ENCODE measurements at places on chromosomes 2 and 18.
A peak's percentile ranks its signal among the peaks of the same experiment; 100 is the strongest.

DNA sequence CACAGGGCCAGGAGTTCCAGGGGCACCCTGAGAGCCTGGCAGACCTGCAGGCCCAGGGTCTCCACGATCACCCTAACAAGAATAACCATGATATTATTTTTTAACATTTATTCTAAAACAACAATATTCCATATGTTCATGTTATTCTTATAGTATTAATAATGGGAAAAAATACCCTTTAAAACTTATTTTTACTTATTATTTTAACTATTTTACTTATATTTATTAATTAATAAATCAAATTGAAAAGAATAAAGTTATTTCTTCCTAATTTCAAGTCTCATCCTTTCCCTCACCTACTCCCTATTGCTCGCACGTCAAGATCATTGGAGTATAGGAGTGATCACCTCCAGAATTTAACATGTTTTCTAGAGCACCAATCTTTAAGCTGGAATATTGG, 71.7 kb downstream of the COL3A1 start:
- DNase-seq, result no peak

- no peak for DNase-seq
These were observed 312.3 kb downstream of the PRKCE start for GRCh38 chr2:45963816-45964215.

- DNase-seq, result no peak
These were observed 25.4 kb upstream of the DTNB start for GRCh38 chr2:25698752-25699151.

DNA sequence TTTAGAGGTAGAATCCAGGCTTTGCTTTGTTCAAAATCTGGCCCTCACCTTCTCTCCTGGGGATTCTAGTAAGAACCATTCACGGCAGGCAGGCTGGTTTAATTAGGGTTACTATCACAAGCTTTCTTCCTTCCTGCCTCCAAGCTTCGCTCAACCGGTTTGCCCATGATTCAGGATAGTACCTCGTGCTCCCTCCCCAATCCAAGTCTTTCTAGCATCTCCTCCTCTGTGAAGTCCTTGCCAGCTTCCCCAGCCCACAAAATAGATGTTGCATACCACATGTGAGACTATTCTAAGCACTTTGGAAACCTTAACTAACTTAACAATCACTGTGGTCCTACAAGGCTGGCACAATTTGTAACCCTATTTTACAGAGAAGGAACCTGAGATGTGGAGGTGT, 135.1 kb downstream of the SOCS6 start:
- DNase-seq, result no peak

DNA sequence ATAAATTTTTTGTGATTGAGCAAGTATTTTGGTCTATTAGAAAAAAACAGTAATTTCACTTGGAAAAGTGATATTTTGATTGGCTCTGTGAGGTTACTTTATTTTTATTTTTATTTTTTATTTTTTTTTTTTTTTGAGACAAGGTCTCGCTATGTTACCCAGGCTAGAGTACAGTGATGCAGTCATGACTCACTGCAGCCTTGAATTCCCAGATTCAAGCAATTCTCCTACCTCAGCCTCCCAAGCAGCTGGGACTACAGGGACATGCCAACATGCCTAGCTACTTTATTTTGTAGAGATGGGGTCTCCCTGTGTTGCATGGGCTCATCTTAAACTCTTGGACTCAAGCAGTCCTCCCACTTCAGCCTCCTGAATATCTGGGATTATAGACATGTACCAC, 60.9 kb upstream of the MGAT5 start:
- DNase-seq, result no peak

- DNase-seq, result no peak
These were observed 99.5 kb downstream of the GALNT13 start for GRCh38 chr2:153971250-153971649.

GRCh38 chr2:25294573-25295462, 46.9 kb downstream of the DNMT3A start:
- peak; percentile 53 for DNase-seq

DNA sequence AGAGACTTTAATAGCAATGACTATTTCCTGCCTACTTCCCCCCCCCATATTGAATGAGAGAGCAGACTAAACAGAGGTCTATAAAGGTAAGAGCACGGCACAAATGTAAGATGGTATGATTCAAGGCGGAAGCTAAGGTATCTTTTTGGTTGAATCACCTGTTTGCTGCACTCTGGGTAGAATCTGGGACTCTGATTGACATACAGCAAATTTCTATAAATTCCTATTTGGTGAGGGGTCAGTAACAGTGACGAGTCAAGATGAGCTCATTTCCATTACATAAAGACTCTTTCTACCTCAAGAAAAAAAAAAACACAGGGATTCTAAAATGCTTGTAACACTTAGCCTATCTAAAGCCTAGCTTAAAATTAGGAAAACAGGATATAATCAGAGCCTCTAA, 297.3 kb downstream of the TNS1 start:
- DNase-seq, result no peak

- no peak for DNase-seq
These were observed 20.4 kb downstream of the DSG4 start for GRCh38 chr18:31396796-31397612.

DNA sequence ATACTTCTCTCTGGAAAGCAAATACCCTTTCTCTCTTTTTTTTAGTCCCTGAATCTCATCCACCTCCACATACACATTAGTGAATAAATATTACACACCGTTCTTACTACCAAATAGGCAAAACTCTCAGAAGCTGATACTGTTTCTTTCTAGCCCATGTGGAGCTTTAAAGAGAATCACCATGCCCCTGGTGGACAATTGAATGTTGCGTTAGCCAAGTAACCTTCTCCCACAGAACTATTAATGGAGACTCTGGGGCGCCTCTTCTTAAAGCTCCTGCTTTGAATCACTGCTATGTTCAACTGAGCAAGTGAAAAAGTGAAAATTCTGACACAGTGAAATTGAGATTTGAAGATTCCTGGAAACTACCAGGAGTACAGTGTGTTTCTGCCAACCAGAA, 522.8 kb upstream of the CDH7 start:
- no peak for DNase-seq

DNA sequence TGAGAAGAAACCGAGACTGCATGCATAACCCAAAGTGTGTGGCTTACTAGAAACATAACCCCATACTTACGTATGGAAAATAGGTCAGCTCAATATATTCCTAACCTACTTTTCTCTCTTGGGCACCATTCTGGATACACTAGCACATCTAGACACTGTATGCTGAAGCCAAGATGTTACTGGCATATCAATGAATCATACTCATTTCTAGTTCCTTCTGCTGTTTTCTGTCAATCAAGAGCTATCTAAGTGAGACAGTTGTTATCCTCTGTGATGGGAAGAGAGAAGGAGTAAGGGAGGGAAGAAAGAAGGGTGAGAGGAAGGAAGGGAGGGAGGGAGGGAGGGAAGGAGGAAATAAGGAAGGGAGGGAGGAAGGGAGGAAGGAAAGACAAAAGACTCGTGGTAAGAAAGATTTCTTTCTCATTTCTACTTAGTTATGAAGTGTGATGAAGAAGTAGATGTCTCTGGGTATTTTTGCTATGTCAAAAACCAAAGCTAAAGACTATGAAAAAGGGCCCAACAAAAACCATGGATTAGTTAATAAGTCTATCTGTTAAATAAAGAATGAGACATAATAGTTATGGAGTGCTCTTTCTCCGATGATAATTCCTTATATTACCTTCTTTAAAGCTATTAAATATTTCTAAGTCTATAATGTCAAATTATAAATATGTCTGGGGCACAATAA, 248.4 kb downstream of the ZNF521 start:
- no peak for DNase-seq

DNA sequence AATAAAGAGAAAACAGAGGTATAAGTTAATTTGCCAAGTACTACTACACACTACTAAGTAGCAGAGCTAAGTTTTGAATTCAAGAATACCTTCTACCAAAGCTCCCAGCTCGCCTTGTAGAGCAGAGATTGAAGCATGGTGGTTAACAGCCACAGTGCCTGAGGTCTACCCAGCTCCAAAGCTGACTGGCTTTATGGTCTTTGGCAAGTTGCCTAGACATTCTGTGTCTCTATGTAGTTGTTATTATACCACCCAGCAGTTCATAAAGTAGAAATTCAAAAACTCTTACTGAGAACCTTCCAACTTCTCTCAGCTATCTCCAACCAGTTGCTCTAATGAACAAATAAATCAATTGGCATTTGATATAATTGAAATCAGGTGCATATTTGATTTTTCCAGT, 87.8 kb downstream of the PDE11A start:
- no peak for DNase-seq

- no peak for DNase-seq
These were observed 31.5 kb downstream of the TMEM37 start for GRCh38 chr2:119463136-119463535.

DNA sequence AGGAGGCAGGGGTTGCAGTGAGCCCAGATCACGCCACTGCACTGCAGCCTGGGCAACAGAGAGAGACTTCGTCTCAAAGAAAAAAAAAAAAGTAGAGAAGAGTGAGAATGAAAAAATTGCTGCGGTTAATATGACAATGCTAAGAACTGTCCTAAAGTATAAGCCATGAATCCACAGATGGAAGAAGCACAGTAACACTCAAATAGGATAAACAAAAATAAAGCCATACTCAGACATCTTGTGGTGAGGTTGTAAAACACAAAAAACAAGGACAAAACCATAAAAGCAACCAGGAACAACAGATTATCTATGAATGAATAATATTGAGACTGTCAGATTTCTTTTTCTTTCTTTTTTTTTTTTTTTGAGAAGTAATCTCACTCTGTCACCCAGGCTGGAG, 23.0 kb downstream of the POLR2D start:
- DNase-seq, result no peak

- no peak for DNase-seq
These were observed at the start of gene MBP for GRCh38 chr18:77132369-77133050. Gene MBP (minus strand): TSS chr18:77132783. CDS start chr18:77105261, 27,522 bp downstream.

- DNase-seq, result no peak
These were observed 20.2 kb upstream of the ZFP36L2 start for GRCh38 chr2:43246641-43247040.

DNA sequence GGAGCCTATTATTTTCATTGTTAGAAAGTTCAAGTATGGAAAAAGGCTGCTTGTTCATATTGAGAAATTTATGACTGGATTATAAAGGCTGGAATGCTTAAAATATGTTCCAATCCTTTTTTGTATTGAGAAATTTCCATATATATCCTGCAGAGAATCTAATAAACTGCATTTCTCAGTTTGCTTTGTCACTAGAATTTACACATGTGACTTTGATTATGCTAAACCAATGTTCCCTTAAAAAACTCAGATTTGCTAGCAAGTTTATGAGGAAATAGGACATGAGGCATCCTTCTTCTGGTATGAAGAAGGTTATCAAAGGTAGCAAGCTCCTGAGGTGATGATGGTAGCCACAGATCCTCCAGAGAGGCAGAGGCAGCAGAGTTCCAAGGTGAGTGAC, 29.2 kb upstream of the DSEL start:
- DNase-seq, result no peak

DNA sequence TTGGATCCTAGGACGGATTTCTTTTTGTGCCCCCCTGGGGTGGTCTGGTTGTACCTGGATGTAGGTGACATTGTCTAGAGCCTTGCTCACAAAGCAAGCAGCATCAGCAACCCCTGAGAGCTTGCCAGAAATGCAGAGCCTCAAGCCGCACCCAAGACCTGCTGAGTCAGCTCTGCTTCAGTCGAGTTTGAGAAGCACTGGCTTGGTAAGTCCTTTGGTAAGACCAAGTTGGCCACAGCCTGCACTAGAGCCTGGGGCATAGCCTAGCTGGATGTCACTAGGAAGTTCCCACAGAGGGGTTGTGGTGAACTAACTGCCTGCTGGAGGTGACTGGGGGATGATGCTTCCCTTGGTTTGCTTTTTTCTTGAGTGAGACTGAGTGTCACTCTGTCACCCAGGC, 6.2 kb downstream of the ABCG5 start:
- DNase-seq, result no peak

DNA sequence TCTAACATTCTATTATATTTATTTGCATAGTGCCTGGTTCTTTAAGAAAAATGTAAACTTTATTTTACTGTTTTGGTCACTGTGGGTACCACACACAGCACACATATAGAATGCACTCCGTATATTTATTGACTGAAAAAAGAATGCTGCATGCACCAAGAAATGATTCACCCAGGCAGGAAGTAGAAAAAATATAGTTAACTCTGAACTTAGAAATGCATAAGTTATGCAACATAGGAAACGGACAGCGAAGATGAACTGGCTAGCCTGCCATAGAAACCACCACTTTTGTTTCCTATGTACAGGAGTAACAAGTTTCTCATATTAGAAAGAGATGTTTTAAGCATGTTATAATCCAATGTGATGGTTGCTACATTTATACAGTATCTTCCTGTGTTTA, 635.8 kb downstream of the DSC3 start:
- no peak for DNase-seq

DNA sequence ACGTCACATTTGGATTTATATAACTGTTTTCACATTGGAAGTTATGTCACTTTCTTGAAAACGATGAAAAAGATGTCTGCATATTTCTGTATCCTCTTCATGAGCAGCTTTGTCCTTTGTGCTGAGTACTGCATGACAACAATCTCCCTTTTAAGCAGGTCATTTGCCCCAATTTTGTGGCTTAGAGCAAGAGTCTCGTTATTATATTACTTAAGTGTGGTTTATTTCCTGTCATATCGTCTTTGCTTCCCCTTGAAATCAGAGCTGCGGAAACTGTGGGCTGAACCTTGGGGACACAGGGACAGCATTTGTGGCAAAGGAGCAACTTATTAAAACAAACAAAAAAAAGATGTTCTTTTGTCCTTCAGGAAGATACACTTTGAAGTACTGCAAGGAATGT, 254.0 kb upstream of the DSEL start:
- DNase-seq, result no peak

DNA sequence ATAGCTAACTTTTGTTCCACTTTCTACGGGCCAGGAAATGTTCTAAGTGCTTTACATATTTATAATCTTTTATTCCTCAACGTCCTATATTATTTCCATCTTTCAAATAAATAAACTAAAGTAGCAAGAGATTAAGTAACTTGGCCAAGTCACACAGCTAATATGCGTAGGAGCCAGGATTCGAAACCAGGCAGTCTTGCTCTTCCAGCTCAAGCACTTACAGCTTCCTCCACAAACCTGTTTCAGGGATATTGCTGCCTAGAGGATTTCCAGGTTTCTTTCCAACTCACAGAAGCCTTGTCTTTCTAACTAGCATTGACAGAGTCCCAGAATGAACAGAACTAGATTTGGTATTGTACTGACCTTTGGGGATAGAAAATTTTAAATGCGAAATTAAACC, 102.5 kb downstream of the FIGN start:
- DNase-seq, result no peak

GRCh38 chr18:58201268-58201667, 157.2 kb downstream of the NEDD4L start:
- DNase-seq, result no peak

GRCh38 chr2:69576880-69577279, 66.7 kb downstream of the AAK1 start:
- no peak for DNase-seq

DNA sequence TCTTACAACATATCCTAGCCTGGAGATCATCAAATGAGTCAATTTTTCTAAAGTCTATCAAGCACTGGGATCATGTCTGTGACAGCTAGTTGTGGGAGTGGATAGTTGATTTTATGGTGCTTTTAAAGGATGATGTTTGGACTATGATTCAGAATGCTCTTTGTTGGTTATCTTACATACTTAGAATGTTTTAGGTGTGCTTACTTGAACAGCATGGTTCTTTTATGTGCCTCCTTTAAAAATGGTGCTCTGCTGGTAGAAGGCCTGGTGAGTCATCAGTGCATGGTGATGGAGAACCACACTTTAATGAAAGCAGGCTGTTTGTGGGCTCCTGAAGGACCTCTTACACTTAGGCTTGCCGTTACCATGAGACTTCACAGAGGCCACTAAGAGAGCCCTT, 682.7 kb upstream of the FANCL start:
- DNase-seq, result no peak

GRCh38 chr18:35641467-35641866, 59.9 kb downstream of the GALNT1 start:
- no peak for DNase-seq

All from stimulated activated CD8-positive, alpha-beta memory T cell treated with anti-CD3 and anti-CD28 coated beads, Interleukin-4, amount 100 ng/mL, for 1 hour (primary cell).